ENCODE measurements at places on chromosomes 11 and 22.

DNA sequence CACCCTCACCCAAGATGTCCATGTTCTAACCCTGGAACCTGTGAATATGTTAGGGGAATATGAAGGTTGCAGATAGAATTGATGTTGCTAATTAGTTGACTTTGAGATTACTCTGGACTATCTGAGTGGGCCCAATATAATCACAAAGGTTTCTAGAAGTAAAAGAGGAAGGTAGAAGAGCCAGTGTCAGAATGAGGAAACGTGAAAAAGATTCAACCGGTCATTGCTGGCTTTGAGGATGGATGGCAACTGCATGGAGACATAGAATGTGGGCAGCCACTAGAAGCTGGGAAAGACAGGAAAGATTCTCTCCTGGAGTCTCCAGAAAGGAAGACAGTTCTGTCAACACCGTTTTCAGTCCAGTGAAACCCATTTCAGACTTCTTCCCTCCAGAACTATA, 86.6 kb downstream of the CLPB start:
- DNase-seq, result no peak

GRCh38 chr22:32596471-32596870, 121.9 kb downstream of the FBXO7 start:
- DNase-seq, result no peak

DNA sequence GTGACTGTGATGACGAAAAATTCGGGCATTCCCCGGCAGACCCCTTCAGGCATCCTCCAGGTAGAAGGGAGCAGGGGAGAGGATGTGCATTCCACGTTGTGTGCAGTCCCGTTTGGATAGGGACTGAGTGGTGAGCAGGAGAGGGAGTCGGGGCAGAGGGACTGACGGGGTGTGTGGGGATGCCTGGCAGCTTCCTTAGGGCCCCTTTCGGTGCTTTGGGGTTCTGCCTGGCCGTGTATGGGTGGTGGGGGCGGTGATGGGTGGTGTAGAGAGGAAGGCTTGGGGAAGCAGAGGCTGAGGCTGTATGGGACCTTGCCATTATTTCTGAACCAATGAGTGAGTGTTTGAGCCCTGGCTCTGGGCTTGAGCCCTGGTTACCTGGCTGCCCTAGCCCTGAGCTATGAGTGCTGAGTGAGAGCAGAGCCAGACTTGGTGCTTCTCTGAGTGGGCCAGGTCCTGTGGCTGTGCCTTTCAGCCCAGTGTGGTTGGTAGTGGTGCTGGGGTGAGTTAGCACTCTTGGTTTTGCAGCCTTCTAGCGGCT, 914 bp downstream of the INPPL1 start:
- no peak for DNase-seq

DNA sequence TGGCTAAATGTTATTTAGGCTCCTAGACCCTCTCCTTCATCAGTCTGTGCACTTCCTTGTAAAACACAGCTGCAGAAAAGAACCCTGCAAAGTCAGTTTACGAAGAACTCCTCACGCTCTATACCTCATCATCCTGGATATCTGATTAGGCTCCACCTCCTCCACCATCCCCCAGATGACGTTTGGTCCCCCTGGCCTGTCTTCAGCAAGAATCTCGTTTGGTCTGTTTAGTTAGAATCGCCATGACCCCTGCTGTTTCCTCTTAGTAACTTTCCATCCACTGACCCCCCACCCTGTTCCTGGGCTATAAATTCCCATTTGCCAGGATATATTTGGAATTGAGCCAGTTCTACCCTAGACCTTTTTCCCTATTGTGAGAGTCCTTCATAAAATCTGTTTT, 214.1 kb downstream of the OPCML start:
- DNase-seq, result no peak

- peak; percentile 67 for DNase-seq
Measured at GRCh38 chr11:63567044-63567840, 4.1 kb upstream of the PLAAT2 start.

- peak; percentile 31 for DNase-seq
Measured at GRCh38 chr22:20418211-20418788, 19.3 kb downstream of the SCARF2 start.

GRCh38 chr11:108536783-108537182, 38.6 kb upstream of the POGLUT3 start:
- no peak for DNase-seq

- no peak for DNase-seq
Measured at GRCh38 chr22:49333206-49333605, 494.5 kb downstream of the BRD1 start.

GRCh38 chr11:44885919-44886789, 64.5 kb downstream of the TP53I11 start:
- DNase-seq, result no peak

Data from skeletal muscle cell (primary cell).